ENCODE measurements at places on chromosomes 5 and 9.

GRCh38 chr5:11494340-11494739 is 409.9 kb downstream of the CTNND2 start:
- DNase-seq, result no peak

- no peak for DNase-seq
Measured at GRCh38 chr9:17587113-17587512, 8.2 kb downstream of the SH3GL2 start.

DNA sequence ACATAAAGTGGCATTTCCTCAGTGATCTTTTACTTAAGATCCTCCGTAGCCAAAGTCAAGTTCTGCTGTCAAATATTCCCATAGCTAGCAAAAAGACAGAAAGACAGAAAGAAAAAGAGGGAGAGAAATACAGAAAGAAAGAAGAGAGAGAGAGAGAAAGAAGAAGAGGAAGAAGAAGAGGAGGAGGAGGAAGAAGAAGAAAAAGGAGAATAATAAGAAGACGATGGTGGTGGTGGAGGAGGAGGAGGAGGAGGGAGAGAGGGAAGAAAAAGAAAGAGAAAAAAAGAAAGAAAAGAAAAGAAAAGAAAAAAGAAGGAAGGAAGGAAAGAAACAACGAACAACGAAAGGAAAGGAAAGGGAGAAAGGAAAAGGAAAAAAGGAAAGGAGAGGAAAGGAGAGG is 54.1 kb downstream of the FAT2 start:
- DNase-seq, result no peak

GRCh38 chr5:178205749-178206047 is 1.4 kb downstream of the HNRNPAB start:
- no peak for DNase-seq

DNA sequence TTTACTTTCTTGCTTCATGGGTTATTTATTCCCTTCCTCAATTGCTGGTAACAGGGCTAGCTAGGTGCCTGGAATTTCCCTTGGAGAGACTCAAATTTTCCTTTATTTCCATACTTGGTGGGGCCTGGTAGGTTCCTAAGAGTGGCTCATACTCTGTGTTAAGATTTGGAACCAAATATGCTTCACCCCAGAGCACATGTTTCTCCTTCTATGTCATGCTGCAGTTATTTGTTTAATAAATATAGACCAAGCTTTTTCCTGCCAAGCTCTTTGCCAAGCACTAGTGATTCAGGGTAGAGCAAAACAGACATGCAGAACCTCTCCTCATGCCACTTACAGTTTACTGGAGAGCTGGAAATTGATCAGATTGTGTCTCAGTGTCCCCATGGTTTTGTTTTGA is 290.3 kb upstream of the SGCD start:
- no peak for DNase-seq

DNA sequence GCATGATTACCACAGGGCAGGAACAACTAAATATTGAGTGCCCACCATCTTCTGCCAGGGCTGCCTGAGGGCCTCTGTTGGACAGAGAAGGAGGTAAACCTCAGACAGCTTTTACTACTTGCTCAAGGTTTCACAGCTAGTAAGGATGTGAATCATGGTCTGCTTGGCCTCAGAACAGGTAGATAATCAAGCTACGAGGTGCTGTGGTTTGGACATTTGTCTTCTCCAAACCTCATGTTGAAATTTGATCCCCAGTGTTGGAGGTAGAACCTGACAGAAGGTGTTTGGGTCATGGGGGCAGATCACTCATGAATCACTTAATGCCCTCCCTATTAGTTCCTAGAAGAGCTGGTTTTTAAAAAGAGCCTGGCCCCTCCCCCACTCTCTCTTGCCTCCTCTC is 541.2 kb upstream of the TRPC7 start:
- no peak for DNase-seq

GRCh38 chr5:176995122-176995490 is 11.5 kb downstream of the UIMC1 start:
- no peak for DNase-seq

GRCh38 chr5:114355086-114355830 is 6.6 kb upstream of the KCNN2 start:
- DNase-seq, result no peak

Measured in Right ventricle myocardium superior (tissue), 1 donor.